ENCODE measurements at places on chromosomes 16 and 17. TPM values are rescaled to one million over a fixed set of nuclear protein-coding genes. Genes with fewer than 3 reads are reported as not detected.

Gene RCVRN
- total RNA-seq = not detected

DNA sequence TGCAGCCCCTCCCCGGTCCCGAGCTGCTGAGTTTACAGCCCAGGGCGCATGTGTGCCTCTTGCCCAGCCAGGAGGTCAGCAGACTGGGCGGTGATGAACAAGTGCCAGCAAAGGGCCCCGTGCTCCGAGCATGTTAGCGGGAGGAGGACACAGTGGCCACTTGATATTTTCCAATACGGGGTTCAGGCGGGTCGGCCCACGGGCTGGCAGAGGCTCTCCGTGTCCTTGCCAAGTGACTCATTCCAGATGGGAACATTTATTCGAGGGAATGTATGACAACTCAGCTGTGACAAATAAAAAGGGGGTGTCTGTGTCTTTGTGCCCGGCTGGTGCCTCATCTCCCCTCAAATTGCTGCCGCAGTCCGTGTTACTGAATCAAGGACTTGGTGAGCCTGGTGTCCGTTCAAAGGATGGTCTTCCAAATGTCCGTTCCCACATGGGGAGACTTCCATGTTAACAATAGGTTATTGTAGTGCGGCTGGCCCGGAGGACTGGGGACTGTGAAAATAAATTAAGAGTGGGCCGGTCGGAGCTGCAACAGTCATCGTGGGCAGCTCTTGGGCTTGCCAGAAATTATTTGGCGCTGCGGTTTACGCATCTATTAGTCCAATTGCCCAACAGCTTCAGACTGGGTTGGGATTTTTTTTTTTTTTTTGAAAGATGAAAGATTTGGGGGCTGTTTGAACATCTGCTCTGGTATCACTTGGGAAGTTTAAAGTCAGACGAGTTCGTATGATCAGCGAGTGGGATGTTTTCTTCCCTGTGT lies 174.0 kb upstream of the CIBAR2 start:
- DNase-seq = peak; percentile 34

- no peak for DNase-seq
Observed at GRCh38 chr16:169014-169413, 3.2 kb downstream of the HBM start.

GRCh38 chr17:77690271-77691161 lies 268.0 kb upstream of the TNRC6C start:
- DNase-seq = no peak

GRCh38 chr16:89319886-89320781 lies 102.6 kb downstream of the ZNF778 start:
- DNase-seq = peak; percentile 84
